ENCODE measurements at places on chromosomes 2 and 18.

DNA sequence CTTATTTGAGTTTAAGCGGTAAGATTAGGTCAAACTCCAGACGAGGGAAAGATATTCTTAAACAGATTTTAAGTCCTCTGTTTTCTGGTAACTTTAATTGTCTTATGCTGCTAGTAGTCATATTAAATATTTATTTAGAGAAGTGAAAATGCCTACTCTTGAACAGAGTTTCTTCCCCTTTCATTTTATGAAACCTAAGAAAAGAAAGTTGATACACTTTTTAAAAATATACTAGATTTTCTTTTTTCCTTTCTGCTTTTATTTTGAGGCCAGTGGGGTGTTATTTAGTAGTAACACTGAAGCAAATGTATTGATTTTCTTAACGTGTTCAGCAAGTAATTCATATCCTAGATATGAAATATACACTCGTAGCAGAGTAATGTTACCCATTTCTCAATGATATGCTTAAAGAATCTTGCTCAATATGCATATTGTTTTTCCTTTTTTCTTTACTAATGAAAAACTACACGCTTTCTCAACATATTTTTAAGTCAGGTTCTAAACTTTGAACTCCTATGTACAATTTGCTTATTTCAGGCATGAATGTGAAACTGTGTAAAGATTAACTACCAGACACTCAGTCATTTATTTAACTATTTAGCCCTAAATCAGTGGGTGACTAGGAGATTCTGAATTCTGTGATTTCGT lies 691 bp downstream of the KYNU start:
- DNase-seq, result no peak

DNA sequence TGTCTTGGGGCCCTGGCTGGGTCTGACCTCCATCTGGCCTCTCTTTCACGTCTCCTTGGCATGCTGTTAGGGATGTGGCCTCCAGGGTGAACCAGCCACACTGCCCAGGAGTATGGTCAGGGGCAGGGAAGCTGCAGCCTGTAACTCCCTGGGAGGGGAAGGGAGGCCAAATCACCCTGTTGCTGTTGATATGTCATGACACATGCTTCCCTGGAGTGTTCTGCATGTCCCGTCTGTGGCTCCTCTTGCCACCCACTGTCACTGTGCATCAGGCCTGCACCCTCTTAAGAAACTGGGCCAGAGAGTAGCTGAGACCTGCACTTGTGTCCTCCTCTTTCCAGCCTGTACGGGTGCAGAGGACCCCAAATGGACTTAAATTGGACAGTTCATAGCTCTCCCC lies 221.3 kb downstream of the FHOD3 start:
- no peak for DNase-seq

DNA sequence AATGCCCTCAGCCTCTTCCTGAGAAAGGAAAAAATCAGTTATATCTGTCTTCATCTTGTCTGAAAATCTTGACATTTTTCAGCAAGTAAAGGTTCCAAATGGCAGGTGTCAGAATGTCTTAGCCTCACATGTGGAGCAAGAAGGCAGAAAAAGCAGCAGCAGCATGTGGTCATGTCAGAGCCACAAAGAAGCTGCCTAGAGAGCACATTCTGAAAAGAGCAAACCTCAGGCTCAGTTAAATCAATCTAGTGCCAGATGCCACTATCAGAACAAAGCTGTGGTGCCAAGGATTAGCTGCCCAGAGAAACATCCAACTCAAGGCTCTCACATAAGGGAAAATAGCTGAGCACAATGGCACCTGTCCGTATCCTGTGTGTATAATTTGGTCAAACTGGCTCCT lies 105.9 kb downstream of the SRBD1 start:
- no peak for DNase-seq

DNA sequence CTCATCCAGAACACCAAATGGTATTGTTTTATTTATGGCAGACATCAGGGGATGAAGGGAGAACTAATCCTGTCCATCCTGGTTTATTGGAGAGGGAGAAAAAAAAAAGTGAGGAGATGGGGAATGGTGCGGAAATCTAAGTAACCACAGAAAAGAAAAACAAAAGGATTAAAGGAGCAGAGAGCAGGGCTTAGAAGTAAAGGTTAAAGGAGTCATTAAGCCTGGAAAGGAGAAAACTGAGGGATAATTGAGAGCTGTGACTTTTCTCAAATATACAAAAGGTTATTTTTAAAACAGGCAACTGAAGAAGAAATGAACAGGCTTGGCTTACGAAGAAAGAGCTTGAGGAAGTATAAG lies 127.2 kb upstream of the PPP1CB start:
- DNase-seq, result peak; percentile 65

GRCh38 chr2:51959696-51960095 lies 927.8 kb upstream of the NRXN1 start:
- no peak for DNase-seq

DNA sequence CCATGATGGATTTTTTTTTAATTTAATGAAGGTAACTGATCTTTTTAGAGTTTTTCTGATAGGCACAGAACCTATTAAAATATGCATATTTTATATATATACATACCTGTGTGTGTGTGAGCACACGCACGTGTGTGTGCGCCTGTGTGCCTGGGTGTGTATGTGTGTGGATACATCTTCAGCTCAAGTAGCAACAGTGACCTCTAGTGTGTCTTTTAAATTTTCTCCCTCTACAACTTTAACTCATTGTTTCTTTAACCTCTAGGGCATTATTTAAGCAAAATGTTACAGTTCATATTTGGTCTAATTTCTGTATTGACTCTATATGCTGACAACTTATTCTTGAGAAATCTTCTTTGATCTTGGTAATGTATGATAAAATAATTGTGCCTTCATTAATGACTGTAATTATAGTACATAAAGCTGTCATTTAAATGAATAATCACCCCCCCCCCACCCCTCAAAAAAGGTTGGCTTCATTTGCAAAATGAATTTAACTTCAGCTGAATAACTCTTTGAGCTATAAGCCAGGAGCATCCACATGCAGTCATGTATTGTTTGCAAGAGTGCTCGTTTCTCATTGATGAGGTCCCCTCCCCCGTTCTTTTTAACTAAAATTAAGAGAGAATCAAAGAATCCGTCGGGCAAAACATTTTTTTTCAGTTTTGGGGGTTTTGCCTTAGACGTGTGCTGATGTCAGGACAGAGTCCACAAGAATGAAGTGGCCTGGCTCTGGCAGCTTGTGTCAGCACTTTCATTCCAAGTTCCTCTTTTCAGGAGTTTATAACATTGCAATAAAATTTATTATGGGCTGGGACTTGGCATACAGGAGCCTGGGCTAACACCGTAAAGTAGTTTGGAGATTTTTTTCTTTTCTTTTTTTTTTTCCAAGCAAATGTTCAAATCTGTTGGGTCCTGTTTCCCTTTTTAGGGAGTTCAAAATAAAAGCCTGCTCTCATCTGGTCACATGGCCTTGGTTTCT lies 80.0 kb downstream of the ETAA1 start:
- DNase-seq, result peak; percentile 69
